Activated CD4-positive, alpha-beta T cell treated with anti-CD3 and anti-CD28 coated beads, Interleukin-2, Interleukin-4, amounts not matched to agents 100 ng/mL and 50 ng/mL, durations not matched to agents 16 hours and 8 hours (primary cell): ENCODE measurements at places on chromosomes 12 and 14.

DNA sequence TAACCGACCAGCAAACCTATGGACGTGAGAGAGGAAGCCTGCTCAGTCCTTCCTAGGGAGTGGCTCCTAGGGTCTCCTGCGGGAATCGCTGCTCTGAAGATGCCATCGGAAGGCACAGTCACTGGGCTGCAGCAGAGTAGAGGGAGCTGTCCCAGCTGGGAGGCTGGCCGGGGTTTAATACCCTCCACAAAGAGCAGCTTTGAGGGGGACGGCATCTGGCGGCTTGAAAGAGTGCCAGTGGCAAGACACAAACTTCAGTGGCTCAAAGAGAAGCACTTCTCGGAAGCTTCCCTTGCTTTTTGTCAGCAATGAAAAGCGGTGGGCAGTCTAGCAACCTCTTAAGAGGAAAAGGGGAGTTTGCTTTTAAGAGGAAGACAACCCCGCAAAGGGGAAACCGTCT lies 114.6 kb downstream of the TMEM132C start:
- no peak for DNase-seq

- no peak for DNase-seq
Observed at GRCh38 chr12:46480724-46481123, 108.2 kb upstream of the SLC38A2 start.

DNA sequence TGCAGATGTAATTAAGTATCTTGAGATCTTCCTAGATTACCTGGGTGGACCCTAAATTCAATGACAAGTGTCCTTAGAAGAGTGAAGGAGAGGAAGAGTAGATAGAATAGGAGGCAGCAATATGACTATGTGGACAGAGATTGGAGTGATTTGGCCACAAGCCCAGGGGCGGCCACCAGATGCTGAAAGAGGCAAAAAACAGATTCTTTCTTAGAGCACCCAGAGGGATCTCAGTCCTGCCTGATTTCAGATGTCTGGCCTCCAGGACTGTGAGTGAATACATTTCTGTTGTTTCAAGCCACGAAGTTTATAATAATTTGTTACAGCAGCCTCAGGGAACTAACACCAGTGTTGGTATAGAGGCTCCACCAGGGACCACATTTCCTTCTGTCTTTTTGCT lies 67.3 kb downstream of the DACT1 start:
- DNase-seq, result no peak

- peak; percentile 99 for DNase-seq
Observed at GRCh38 chr14:64387782-64388532, at the start of gene MTHFD1. MTHFD1 (plus strand) TSS chr14:64388353; CDS start chr14:64388428, 75 bp downstream.

- DNase-seq, result peak; percentile 71
Observed at GRCh38 chr12:42372154-42372791, 46.3 kb downstream of the PPHLN1 start.

- DNase-seq, result no peak
Observed at GRCh38 chr14:69275331-69275730, 15.4 kb downstream of the GALNT16 start.

DNA sequence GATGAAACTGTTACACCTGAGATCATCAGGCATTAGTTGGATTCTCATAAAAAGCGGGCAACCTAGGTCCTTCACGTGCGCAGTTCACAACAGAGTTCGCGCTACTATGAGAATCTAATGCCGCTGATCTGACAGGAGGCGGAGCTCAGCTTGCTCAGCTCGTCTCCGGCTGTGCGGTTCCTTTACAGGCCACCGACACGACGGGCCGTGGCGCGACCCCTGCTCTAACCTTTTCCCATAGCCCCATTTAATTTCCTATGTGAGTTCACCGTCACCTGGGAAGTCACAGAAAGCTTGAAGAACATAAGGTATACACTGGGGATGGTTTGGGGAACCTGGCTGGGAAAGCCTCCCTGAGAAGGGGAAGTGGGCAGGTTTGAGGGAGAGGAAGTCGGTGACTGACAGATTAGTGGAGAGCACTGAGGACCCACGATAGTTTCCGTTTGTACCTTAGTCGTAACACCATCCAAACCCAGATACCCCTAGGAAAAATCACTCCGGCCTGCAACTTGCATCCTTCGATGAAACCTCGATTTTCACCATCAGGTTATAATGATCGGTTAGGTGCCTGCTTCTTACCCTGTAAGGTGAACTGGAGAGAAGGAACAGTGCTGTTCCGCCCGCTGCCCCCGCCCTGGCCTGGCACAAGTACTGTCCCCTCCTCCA lies 2.8 kb upstream of the AAAS start:
- DNase-seq, result peak; percentile 66

GRCh38 chr12:109563291-109564284 lies 9.7 kb downstream of the MMAB start:
- no peak for DNase-seq

- DNase-seq, result no peak
Observed at GRCh38 chr12:91984556-91984955, 161.1 kb downstream of the BTG1 start.

- DNase-seq, result no peak
Observed at GRCh38 chr14:98444077-98444476, 827.9 kb downstream of the BCL11B start.

- no peak for DNase-seq
Observed at GRCh38 chr12:115660211-115660805, 617.2 kb downstream of the MED13L start.

DNA sequence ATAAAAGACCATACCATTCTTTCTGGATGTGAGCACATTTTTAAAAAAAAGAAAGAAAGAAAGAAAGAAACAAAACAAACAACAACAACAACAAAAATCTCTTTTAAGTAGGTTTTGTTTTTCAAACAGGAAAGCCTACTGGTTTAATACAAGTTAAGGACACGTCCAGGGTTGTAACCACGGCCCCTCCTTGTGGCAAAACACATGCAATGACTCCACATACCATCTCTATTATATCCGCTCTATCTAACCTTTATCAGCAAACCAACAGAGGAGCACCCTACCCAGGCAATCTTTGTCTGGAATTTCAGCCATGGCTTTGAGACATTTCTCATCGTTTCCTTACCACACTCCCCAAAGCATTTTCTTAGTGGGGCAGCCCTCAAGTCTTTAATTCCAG lies 360.5 kb upstream of the TMPO start:
- no peak for DNase-seq

DNA sequence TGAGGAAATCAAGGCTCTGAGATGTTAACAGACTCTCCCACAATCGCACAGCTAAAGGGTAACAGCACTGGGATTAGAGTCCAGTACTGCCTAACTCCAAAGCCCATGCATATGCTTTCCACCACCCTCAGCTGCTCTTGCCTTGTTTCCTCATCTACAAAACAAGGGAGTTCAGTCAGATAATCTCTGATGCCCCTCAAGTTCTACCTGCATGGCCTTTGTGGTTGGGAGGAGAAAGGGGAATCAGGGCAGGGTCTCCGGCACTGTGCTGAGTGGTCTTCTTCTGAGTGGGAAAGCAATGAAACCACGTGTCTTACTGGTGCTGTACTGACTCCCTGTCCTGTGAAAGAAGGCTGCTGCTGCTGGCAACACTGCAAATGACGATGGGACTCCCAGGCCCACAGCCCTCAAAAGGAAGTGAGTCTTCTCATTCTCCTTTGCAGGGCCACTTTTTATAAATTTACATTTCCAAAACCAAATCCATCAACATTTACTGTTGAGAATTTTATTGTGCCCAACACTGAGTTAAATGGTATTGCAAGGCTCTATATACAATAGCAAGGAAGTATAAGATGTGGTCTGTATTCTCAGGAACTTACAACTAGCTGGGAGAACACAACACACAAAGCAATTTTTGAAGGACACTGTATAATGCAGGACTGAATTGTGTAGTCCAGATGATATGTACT lies 19.7 kb upstream of the DUSP16 start:
- DNase-seq, result peak; percentile 26

GRCh38 chr12:89946518-89947135 lies 238.0 kb upstream of the ATP2B1 start:
- no peak for DNase-seq

DNA sequence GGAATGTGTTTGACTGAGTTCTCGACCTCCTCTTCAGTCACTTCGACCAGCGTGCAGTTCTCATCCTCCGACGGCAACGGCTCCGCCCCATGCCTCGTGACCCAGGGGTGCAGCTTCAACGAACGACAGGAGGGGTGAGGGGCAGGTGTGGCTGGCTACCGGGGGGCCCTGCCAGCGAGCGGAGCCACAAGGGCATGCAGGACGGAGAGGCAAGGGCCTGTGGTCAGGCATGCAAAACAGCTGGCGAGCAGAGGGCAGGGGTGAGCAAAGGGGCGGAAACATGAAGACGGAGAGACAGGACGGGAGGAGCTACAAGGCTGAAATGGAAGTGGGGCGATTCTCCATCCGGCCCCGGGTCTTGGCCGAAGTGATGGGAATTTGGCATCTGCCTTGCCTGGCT lies 38.7 kb downstream of the P2RX4 start:
- no peak for DNase-seq

DNA sequence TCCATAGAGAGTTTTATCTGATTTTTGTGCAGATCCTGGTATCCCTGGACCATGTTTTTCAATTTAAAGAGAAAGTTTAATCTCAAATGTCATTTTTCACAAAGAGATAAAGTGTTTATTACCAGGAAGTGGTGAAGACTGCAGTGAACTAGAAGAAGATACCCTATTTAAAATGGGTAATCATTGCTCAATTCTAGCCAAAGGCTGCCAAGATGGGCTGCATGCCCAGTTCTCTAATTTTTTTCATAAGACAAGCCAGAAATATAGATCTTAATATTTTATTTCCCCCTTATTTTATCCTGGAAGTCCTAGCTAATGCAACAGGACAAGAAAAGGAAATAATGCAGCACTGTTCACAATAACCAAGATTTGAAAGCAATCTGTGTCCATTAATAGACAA lies 343.5 kb downstream of the PCNX1 start:
- no peak for DNase-seq

DNA sequence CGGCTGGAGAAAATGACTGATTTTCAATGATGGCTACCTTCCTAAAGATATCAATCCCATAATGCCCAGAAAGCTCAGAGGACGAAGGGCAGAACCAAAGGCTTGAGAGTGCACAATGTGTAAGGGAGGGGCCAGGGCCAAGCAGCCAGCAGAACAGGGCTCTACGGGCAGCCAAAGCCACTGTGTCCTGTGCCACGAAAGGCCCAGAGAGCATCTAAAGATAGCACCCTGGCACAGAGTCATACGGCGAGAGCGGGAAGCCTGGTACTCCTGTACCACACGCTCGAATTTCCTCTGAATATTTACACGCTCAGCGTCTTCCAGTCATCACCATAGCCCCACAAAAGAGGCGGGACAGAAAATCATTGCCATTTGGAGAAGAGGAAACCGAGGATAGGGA lies 39.5 kb downstream of the PRMT8 start:
- no peak for DNase-seq

- DNase-seq, result no peak
Observed at GRCh38 chr14:62626416-62626815, 418.8 kb downstream of the KCNH5 start.

DNA sequence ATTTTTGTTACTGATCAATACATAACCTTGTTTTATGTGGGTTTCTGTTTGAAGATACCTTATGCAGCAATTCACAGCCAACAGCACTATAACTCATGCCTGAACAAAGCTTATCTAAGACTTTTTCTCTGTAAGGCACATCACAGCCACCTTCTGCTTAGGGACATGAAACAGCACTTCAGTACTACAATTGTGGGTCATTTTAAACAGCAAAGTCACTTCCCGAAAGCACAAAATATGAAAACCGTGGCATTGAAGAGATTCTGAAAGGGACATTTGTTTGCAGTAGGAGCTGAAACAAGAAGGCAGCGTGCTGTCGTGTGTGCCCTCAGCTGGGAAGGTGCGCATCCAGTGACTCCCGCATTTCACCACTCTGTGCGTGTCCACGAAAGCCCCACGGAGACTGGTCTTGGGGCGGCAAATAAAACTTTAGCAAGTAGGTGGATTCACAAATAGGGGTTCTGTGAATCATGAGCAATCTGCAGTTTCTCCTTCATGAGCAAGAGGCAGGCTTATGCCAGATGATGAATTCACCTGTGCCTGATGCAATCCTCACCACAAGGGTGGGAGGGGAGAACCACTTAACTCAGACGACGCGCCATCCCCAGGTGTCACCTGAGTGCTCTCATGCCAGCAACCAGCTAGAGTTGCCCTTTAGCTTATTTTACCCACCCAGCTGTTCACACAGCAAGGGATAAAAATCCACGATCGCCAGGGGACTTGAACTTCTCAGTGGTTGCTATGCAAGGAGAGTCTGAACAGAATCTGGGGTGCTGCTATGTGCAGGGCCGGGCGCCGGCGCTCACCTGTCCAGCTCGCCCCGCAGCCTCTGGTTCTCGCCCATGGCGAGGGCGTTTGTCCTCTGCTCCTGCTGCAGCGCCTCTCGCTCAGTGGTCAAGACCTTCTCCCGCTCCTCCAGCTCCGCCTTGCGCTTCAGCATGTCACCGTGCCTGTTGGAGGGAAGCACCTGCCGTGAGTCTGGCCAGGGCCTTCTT lies 54.9 kb upstream of the GPR68 start:
- DNase-seq, result no peak

DNA sequence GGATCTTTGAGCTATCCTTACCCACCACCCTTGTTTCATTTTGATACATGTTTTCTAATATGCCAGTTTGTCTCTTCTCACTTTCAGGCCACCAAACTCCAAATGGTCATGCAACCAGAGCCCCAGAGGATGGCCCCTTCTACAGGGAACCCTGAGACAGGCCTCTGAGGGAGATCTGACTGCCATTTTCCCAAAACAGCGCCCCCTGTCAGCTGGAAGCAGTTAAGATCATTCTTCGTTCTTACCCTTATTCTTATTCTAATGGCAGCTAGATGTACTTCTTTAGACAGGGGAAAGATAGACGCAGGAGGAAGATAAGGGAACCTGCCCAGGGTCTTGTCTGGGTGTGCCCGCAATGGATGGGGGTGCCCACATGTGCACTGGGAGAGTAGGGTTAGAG lies 38.4 kb downstream of the C12orf56 start:
- no peak for DNase-seq

- DNase-seq, result no peak
Observed at GRCh38 chr14:81673930-81674329, 140.3 kb upstream of the SEL1L start.

DNA sequence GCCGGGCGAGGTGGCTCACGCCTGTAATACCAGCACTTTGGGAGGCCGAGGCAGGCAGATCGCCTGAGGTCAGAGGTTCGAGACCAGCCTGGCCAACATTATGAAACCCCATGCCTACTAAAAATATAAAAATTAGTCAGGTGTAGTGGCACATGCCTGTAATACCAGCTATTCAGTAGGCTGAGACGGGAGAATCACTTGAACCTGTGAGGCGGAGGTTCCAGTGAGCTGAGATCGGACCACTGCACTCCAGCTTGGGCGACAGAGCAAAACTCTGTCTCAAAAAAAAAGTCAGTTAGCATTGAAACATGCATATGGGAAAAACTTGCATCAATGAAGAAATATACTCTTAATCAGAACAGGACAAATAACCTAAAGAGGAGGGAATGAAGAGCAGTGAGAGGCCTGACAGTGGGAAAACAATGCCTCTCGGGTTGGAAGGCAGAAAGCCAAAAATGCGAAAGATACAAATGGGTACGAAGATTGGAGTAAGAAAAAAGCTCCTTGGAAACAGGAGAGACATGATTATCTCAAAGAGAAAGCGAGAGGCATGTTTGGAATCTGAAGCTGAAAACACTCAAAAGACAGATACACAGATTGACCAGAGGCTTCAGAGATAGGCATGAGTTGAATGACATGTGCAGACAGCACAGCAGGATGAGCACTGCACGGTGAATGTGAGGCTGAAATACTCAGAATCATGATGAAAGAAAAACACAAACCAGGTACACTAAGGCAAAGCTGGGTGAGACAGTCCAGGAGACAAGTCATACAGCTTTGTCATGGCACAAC lies 30.6 kb downstream of the RESF1 start:
- peak; percentile 33 for DNase-seq
